ENCODE measurements at places on chromosomes 2 and 18.

GRCh38 chr2:10530607-10531239 lies 82.6 kb upstream of the ODC1 start:
- no peak for DNase-seq

- no peak for DNase-seq
Measured at GRCh38 chr2:70362661-70363060, 60.8 kb upstream of the FAM136A start.

- DNase-seq = no peak
Measured at GRCh38 chr2:226898897-226899296, 63.0 kb downstream of the RHBDD1 start.

GRCh38 chr2:1886405-1886992 lies 142.2 kb upstream of the PXDN start:
- DNase-seq = peak; percentile 69

DNA sequence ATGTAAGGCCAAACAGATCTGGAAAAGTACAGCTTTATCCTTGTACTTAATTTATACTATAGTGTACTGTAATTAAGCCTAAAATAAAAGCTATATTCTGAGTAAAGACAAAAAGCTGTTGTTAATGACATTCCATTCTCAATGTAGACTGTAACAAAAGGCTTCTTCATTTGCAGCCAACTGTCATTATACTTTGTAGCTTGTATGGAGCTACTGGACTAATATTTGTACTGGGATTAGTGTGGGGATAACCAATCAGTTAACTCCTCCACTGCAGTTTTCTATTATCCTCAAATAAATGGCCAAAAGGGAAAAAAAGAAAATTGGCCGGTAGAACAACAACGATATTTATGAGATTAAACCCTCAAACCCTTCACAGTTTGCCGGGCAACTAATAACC lies 66.5 kb downstream of the STK39 start:
- no peak for DNase-seq
